HFF-Myc (cell line): ENCODE measurements at places on chromosomes 1 and 21.
A peak's percentile ranks its signal among the peaks of the same experiment; 100 is the strongest.

- no peak for DNase-seq
Observed at GRCh38 chr1:36885540-36886357, 148.6 kb downstream of the GRIK3 start.

DNA sequence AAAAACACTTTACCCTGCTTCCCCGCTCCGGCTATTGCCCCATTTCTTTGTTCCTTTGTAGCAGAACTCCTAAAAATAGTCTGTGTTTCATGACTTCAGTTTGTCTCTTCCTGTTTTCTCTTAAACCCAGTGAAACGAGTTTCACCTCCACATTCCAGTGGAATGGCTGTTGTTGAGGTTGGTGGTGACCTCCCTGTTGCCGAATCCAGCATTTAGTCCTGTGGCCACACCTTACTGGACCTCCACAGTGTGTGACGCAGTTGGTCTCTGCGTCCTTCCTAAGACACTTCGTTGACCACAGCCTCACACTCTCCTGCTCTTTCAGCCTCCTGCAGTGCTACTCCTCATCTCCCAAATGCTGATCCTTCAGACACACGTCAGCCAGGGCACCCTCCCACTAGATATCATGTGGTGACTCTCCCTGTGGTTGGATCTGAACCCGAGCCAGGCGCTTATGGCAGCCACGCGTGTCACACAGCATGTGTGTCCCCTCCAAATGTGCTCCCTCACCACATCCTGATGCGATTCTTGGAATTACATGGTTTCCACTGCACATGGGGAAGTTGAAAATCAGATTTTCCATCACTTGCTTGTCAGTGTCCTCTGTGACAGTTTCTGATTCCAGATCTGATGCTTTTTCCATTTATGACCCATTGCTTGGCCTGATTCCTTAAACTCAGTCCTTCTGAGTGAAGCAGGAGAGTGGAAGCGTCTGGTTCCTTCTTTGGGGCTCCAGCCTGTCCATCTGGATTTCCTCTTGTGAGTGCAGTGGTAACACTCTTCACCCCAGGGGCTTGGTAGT is 99.1 kb upstream of the ARTN start:
- DNase-seq = peak; percentile 78

- no peak for DNase-seq
Observed at GRCh38 chr1:16134906-16135305, 21.0 kb downstream of the EPHA2 start.

DNA sequence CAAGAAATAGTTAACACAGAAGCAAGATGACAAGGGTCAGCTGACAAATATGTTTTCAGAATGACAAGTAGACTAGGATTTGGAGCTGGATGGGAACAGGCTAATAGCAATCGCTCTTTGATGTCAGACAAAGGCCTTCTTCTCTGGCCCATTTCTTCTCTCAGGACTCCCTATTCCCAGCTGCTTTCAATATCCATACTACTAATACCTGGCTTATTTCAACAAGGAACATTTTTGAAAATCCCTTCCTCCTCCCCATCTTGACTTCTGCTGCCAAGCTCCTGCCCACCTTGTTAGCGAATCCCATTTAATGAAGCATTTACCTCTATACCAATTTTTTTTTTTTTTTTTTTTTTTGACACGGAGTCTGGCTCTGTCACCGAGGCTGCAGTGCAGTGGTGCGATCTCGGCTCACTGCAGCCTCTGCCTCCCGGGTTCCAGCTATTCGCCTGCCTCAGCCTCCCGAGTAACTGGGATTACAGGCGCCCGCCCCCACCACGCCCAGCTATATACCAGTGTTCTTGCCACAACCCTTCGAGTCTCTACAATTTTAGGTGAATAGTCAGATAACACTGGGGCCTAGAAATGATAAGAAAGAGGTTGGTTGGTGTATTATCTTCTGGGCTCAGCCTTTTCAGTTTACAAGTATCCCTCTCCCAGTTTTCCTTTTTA is 68.4 kb downstream of the MACF1 start:
- no peak for DNase-seq

- no peak for DNase-seq
Observed at GRCh38 chr1:61352845-61353435, 270.6 kb downstream of the NFIA start.

DNA sequence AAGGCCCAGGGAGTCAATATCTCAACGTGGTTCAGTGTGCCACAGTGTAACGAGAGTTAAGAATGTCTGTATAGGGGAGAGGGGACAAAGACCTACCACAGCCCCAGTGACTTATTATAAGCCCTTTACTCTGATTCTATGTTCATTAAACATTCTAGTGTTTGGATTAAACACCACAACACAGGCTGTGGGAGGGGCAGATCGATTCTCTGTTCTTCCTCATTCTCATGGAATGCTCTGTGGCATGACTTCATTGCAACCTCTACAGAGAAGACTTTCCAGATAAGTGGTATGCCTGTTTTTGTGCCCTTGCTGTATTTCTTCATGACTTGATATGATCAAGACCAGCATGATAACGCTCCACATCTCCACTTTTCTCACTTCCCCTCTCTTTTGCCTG is 39.0 kb upstream of the CD5L start:
- DNase-seq = no peak

GRCh38 chr1:181015251-181015615 is 7.4 kb downstream of the STX6 start:
- no peak for DNase-seq
